ENCODE measurements at places on chromosomes 6 and 20.

DNA sequence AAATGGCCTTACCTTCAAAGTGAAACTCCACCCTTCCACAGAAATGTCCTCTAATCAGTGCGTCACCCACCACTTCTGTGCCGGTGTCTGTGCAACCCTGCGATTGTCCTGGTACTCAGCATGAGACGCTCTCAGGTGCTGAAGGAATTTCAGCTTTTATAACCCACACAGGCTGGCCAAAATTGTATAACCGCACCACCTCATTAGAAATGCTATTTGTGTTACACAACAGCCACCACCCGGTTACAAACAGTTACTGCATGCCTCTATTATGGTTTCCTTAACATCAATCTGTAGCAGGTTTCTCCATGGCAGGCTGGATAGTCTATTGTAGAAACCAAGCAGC is 51.5 kb downstream of the SLC23A2 start:
- peak; percentile 44 for DNase-seq

- DNase-seq: no peak
These were observed 88.4 kb upstream of the CEP85L start for GRCh38 chr6:118739696-118740353.

DNA sequence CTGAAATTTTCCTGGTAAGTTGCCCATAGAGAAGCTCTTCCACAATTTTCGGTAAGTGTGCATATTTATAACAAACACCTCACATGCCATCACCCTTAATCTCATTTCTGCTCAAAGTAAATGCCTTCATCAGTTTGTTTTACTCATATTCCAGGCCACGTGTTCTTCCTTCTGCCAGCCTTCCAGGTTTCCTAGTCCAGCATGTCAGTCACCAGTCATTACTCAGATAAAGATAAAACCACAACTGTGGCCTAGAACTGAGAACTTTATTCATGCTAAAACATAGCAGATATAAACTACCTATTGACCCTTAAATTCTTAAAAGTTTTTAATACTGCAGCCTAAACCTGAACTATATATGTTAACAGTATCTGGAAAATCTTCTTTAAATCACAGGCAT is 149.5 kb upstream of the SLC22A16 start:
- no peak for DNase-seq

GRCh38 chr20:15837563-15837962 is 735.7 kb downstream of the KIF16B start:
- no peak for DNase-seq

- peak; percentile 50 for DNase-seq
These were observed 31.3 kb downstream of the TRMT6 start for GRCh38 chr20:5918856-5919625.

DNA sequence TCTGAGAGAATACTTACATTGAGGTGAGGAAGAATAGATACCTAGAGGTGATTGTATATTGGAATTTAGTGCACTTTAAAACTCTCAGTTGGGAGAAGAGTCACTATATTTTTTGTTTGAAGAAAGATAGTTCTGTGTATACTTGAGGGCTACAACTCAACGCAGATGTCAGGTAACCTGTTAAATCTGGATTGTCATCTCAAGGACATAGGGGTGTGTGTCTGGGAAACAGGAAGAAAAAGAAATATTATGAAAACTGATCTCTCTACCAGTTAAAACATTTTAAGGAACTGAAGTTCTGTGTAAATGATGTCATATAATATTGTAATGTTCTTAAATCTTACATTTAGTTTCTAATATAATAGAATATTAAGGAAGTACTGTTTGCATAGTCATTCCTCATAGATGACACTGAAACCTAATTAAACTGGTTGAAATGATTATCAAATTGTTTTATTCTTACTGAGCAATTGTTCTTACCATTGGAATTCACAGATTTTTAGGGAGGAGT is 86.2 kb downstream of the SMAP1 start:
- no peak for DNase-seq

GRCh38 chr20:34522969-34523871 is 7.0 kb downstream of the DYNLRB1 start:
- peak; percentile 48 for DNase-seq

- DNase-seq: no peak
These were observed 95.9 kb upstream of the PRL start for GRCh38 chr6:22392711-22393110.

DNA sequence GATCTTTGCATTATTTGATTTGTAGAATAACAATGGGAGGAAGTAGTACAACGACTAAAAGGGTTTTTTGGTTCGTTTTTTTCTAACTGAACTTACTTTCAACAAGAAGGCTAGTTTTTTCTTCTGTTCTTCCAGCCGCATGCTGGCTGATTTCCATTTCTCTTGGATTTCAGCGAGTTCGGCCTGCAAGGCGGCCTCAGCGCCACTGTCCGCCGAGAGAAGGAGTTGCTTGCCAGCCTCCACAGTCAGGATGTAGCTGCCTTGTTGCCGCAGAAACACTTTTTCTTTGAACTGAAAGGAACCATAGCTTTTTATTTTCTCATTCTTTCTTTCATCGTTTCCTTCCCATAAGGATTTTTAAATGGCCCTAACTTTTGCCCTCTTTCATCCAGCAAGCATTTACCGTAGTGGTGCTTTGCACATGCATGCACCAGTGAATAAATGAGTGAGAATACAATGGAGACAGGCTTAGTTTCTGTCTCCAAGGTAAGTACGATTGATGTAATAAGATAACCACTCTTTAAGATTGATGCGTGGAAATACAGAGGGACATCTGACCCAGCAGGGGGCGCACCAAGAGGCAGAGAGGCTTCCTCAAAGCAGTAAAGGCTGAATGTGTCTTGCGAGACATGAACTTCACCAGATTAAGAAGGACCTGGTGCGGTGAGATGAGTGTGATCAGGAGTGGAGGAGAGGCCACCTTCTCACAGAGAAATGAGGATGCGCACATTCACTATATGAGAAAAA is 398.8 kb downstream of the ESR1 start:
- DNase-seq: no peak

- DNase-seq: no peak
These were observed 35.5 kb downstream of the DHX35 start for GRCh38 chr20:38997622-38998021.

GRCh38 chr6:37858363-37858762 is 38.8 kb downstream of the ZFAND3 start:
- DNase-seq: no peak

- no peak for DNase-seq
These were observed 349.0 kb downstream of the RNGTT start for GRCh38 chr6:88614316-88614877.

GRCh38 chr6:32152769-32153563 is 975 bp upstream of the PPT2 start:
- DNase-seq: no peak

GRCh38 chr20:24431279-24432045 is 38.0 kb upstream of the SYNDIG1 start:
- DNase-seq: no peak

GRCh38 chr20:44627364-44628010 is 24.0 kb downstream of the ADA start:
- DNase-seq: no peak

DNA sequence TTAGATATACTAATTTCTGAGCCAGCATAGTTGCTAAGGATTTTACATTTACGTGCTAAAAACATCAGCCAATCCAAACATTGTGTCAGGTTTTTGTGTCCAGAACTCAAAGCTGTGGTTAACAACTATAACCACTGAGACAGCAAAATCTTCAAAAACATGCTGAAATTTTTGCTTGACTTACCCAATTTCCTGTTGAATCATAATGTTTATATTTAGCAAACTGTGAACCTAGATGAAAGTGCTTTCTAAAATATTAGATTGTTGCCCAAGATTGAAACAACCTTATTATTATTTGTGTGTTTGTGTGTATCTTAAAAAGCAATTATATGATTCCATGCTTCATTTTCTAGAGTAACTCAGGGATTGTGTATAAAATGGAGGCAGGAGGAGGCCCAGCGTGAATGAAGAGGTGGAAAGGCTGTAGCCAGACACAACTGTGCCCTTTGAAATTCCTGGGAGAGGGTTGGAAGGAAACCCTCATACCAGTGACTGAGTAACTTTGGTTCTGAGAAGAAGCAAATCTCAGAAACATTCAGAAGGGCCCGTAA is 48.0 kb downstream of the ARMC2 start:
- no peak for DNase-seq

DNA sequence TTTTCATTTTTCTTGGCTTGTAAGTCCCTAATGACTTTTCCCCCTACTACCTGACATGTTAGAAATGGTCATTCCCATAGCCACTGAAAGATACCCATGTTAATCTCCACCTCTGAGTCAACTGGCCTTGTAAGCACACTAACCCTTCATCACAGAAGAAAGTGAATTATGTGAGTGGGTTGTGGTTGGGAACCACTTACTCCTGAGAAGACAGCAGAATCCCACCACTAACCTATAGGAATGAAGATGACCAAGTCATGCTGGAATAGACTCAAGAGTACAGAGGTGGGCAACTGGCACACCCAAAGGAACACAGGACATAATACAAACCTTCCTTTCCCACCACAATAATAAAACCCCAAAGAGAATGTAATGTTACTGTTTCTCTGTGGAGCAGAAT is 30.1 kb downstream of the RAMACL start:
- no peak for DNase-seq

Measured in NCI-H510A treated with DMSO at 0.1 percent for 48 hours (cell line).